ENCODE measurements at places on chromosomes 1 and 21.

DNA sequence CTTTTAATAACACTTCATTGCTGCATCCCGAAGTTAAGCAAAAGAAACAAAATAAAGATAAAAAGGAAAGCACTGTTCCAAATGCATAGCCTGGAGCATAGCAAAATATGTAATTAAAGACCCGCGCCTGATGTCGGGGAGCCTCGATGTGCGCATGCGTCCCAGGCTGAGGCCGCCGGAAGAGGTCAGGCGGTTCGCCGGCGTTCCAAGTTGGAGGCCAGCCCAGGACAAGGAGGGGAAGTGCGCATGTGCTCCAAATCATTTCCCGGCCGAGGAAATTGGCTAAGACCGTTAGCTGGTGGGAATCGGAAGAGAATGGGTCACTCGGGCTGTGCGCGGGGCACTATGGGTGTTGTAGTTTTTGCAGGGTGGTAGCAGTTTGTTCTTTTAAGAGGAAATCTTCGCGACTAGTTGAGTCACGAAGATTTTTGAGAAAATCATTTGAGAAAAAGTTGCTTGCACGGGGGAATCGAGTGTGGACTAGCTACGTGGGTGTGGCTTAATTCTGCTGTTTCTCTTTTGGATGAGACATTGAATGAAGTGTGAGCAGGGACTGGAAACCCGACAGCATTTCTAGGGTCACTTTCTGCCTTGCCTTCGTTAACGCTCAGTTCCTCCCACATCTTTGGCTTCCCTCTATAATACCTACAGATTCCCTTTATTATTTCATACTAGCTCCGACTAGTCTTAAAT, 31.0 kb upstream of the CD1D start:
- H3K4me3 ChIP-seq = peak overlapping the region; percentile 60
- no peaks in the 10 kb centered on the region for H3K36me3 ChIP-seq
- peak; percentile 29 for DNase-seq
- peak overlapping the region; percentile 84 for H3K27ac ChIP-seq

GRCh38 chr21:39263372-39263771, 50.1 kb downstream of the BRWD1 start:
- H3K27ac ChIP-seq = no peak overlapping the region
- no peaks in the 10 kb centered on the region for H3K27me3 ChIP-seq
- peaks cover 100% of the 10 kb centered on the region for H3K36me3 ChIP-seq

GRCh38 chr1:181936768-181937581, 124.5 kb downstream of the ZNF648 start:
- H3K27ac ChIP-seq = no peak overlapping the region
- no peak for DNase-seq
- H3K27me3 ChIP-seq = no peaks in the 10 kb centered on the region
- H3K4me1 ChIP-seq = no peaks in the 10 kb centered on the region

DNA sequence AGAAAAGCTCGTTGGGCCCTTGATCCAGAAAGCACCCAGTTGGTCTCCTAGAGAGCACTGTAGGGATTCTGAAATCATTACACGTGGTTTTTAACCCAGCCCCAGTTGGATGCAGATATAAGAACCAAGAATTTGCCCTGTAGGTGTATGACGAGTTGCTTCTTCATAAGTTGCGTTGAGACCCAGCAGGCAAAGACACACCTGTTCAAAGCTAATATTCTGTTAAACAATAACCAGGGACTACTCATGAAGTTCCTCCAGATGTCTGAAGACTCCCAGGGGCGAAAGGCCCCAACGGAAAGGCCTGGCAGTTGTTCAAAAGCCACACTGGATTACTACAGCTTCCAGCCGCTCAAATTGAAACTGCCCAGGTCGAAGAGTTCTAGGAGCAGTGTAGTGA, 88.6 kb upstream of the HNRNPU start:
- H3K27me3 ChIP-seq = no peaks in the 10 kb centered on the region
- H3K4me3 ChIP-seq = no peak overlapping the region
- no peak overlapping the region for H3K27ac ChIP-seq
- H3K36me3 ChIP-seq = no peaks in the 10 kb centered on the region

DNA sequence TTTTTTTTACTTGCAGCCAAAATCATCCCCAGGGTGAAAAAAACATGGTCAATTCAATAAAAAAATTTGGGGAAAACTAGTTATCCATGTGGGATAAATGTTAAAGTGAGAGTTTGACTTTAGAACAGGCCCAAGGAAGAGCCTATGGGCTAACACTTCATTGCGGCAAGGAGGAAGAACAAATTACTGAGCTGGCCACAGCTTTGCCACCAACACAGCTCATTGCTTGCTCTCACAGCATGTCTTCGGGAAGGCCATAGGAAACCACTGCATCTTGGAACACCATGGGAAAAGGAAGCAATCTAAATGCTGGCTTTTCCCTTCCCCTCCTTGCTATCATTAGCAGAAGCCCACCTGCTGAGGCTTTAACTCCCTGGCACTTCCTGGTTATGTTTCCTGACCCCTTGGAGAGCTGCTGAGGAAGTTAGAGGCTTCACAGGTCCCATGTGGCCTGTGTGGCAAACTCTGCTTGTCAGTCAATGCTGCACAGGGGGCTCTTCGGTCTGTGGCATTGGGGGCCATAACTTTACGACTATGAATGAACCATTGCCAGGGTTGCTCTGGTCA, 86.0 kb downstream of the SLC25A24 start:
- no peaks in the 10 kb centered on the region for H3K27me3 ChIP-seq
- DNase-seq = no peak
- no peak overlapping the region for H3K4me3 ChIP-seq

DNA sequence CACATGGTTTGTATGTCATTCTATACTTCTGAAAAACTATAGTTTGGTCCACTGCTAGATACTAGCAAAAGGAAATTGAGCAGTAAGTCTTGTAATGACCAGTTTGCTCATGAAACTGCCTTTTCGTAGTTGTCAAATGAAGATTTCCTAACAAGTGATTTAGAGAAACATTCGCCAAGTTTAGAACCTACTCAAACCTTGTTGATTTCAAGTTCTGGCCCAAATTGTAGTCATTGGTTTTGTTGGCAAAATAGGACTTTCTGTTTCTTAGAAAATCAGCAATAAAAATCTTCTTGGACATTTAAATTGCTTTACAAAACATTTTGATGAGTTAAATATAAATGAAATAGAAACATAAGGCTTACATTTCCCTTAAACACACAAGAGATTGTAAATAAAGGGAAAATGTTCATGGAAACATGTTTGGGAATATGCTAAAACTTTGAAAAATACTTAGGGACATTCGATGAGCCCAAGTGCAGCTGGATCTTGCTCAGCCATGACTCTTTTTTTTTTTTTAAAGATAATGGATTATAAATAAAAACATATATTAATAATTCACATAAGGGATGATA, 178.5 kb upstream of the LYPLAL1 start:
- no peaks in the 10 kb centered on the region for H3K36me3 ChIP-seq
- no peak for DNase-seq
- H3K27ac ChIP-seq = no peak overlapping the region
- H3K4me1 ChIP-seq = no peaks in the 10 kb centered on the region
